ENCODE measurements at places on chromosomes 1 and 21.

DNA sequence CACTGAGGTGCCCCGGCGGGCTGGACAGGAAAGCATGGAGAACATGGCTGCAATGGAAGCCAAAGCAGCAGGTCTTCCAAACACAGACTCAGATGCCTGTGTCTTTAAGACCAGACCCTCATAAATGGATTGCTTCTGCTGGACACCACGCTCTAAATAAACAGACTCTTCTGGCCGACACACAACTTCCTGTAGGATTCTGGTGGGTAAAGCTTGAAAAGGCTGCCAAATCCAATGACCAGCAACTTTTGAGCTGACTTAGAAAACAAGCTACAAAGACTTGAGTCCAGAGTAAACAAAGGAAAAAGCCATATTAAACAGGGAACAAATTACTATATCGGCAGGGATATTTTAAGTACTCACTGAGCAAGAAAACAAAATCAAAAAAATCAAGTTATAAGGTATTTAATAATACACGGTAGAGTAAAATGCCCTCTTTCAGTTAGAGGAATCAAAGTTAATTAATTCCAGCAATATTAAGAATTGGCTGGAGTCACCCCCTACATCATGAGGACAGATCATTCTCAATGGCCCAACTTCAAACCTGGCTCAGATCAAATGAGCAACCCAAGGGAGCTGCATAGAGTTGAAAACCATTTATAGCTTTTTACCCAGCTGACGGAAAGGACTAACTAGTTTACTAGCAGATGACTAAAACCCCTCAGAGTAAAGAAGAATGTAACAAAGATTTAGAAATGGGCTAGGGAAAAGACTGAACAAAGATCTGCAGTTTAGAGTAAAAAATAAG lies 102.4 kb downstream of the TGFBR3 start:
- DNase-seq = no peak

GRCh38 chr1:78141531-78142231 lies 95.9 kb downstream of the GIPC2 start:
- DNase-seq = no peak

- no peak for DNase-seq
These were observed 455.1 kb upstream of the ZP4 start for GRCh38 chr1:238345837-238346236.

- no peak for DNase-seq
These were observed 259 bp downstream of the KCNT2 start for GRCh38 chr1:196607981-196608380.

GRCh38 chr1:59393211-59394180 lies 96.6 kb downstream of the FGGY start:
- DNase-seq = no peak

DNA sequence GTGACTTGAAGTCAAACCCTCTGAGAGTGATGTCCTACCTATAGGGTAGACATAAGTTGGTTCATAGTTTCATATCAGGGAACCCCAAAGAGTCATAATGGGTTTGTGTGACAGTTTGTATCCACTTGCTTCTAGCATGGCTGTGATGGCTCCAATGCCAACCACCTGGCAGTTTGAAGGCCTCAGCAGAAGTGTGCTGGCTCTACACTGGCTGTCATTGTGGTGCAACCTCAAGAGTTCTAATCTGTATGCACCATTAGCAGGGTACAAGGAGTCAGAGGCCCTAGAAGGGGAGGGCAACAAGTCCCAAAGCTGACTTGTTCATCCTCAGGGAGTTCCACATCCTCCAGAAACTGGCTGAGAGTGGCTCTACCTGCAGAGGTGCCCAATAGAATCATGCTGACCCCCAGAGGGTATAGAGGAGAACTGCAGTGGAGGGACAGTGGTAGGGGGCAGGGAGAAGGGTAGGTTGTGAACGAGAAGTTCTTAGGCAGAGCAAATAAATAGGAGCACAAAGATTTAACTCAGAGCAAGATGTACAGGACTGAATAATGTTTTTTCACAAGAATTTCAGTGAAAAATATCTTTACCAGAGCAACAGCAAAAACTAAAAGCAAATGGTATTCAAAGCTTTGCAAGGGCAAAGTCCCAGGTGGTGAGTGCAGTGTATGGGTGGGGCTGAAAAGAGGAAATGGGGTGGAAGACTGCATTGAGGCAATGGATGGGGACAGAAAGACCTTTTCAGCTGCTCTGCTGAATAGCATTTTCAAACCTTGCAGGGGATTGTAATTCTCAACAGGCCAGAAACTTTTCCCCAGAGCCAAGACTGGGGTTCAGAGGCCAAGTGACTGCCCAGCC lies 3.2 kb downstream of the FCRL2 start:
- no peak for DNase-seq

DNA sequence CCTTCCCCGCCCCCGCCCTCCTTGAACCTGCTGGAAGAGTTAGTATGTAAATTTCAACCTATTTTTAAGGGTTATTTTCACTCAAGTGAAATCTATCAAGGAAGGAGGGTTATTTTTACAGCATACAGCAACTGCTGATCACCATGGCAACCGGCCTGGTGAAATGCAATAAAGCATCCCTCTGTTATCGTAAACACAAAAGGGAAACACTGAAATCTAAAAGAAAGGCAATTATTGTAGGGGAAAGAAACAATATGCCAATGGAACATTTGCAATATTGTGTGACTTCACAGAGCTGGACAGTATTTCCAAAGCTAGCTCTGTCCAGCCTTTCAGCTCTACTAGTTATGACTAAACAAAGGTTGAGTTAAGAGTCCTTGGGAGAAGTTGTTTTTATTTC lies 588.3 kb upstream of the PBX1 start:
- no peak for DNase-seq

DNA sequence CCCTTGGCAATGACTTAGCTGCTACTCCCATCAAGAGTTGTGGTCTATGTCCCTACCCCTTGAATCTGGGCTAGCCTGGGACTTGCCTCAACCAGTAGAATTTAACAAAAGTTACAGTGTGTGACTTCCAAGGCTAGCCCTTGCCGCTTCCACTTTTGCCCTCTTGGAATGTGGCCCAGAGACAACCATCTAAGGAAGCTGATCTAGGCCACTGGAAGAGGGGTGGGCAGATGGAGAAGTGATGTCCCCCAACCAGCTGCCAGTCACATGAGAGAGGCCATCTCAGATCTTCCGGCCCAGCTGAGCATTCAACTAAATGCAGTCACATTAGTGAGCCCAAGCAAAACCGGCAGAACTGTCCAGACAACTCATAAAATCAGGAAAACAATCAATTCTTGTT lies 115.1 kb downstream of the TOMM20 start:
- peak; percentile 35 for DNase-seq

DNA sequence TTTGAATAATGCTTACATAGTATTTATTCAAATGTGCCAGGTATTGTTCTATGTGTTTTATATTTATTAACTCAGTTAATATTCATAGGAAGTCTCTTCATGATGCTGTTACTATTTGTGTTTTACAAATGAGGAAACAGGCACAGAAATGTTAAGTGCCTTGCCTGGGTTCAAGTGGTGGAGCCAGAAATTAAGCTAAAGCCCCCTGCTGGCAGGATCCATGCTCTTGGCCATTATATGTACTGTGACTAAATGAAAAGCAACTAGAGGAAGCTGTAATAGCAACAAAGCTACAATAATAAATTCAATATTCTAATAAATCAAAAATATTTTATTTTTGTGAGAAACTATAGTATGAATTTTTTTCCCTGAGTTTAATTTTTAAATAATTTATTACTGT lies 30.0 kb downstream of the IARS2 start:
- peak; percentile 15 for DNase-seq

DNA sequence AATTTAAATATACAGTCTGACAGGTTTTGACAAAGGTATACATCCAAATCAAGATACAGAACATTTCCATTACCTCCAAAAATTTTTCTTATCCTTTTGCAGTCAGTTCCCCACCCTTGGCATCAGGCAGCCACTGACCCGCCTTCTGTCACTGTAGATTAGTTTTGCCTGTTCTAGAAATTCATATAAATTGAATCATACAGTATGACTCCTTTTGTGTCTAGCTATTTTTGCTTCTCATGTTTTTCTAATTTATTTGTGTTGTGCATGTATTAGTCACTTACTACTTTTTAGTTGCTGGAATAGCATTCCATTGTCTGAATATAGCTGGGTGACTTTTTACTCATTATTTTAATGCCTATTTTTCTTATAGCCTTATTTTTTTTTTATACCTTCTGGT lies 3.8 kb downstream of the UTP25 start:
- no peak for DNase-seq

DNA sequence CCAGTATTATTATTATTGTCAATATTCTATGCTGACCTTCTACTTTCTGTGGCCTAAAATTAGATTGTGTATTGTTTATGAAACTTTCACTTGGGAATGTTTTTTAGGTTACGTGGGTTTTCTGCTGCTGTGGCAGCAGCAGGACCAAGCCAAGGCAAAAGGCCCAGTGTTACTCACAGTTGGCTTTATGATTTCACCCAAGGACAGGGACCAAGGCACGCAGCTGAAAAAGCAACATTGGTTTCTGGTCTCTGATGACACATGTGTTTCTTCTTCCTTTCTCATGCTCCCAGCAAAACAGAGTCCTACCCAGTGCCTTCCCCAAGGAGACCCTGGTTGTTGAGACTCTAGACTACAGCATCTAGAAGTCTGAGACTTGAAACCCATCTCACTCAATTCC lies 413.7 kb downstream of the SETD4 start:
- DNase-seq = no peak

GRCh38 chr21:42237577-42237976 lies 18.6 kb downstream of the ABCG1 start:
- DNase-seq = no peak

DNA sequence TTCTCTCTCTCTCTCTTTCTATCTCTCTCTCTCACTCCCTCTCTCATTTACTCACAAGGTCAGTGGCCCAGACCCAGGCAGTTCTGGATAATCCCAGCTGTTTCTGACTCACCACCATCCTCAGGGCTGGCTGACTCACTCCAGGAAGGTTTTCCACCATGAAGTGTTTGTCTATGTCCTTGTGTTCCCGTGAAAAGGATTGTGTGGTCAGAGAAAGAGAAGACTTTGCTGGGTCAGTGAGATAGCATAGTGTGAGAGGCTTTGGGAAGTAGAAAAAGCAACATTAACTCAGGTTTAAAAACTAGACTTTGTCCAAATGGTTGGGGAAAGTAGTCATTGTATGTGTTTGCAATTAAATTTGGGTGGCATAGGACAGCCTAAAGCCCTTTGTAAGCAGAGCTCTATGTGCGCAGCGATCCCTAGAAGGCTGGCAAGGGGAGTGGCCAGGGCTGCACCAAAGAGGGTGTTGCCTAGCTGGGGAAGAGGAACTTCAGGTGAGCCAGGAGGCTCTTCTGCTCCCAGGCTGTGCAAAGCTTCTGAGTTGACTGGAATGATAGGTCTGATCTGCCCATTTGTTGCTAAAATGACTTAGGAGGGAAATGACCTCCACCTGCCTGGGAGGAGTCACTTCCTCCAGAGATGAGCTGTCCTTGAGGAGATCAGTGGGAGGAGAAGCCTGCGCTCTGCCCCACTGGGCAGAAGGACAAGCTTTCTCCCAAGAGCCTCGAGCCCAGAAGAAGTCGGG lies 4.9 kb upstream of the CAPN2 start:
- DNase-seq = peak; percentile 41

DNA sequence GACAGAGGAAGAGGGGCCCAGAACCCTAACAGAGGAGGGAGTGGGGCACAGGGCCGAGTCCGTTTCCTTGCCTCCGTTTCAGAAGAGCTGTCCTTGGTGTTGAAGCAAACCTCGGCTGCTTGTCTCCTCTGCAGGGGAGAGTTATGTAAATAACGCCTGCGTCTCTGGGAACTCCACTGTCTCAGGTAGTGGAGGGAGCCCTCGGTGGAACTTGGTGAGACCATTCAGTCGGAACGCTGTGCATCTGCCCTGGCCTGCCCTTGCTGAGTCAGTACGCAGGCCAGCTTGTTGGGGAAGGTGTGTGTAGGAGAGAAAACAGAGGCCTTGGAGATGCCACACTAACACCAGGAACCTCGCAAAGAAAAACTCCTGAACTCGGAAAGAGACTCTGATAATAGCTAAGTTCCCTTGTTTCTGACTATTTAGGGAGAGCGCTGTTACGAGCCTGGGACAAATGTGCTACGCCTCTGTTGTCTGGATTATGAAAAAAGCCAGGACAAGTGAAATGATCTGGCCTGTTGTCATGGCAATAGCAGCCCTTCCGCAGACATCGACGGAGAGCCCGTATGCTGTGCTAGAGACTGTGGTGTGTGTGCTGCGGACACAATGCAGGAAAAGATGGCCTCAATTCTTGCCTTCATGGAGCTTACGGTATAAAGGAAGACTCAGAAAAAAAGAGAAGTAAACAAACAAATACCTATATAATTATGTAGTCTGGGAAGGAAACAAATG lies 94.6 kb upstream of the AKT3 start:
- no peak for DNase-seq

GRCh38 chr1:161676958-161677689 lies 14.2 kb downstream of the FCGR2B start:
- no peak for DNase-seq

DNA sequence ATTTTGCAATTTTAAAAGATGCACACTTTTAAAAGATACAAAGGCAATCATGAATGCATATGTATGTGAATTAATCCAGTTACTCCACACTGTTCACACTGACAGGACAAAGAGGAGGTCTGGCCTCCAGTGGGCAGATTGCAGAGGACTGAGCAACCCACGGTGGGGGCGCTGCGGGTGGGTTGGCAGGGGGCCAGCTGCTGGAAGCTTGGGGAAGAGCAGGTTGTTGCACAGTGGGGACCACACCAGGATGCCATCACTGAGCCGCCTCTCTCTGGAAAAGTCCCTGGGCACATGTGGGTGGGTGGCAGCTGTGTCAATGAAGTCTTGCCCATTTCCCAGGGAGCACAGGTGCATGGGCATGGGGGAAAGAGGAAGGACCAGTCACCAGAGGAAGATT lies 12.7 kb upstream of the PADI4 start:
- no peak for DNase-seq

- DNase-seq = peak; percentile 91
These were observed 1.9 kb downstream of the TAGLN2 start for GRCh38 chr1:159923203-159924024.

DNA sequence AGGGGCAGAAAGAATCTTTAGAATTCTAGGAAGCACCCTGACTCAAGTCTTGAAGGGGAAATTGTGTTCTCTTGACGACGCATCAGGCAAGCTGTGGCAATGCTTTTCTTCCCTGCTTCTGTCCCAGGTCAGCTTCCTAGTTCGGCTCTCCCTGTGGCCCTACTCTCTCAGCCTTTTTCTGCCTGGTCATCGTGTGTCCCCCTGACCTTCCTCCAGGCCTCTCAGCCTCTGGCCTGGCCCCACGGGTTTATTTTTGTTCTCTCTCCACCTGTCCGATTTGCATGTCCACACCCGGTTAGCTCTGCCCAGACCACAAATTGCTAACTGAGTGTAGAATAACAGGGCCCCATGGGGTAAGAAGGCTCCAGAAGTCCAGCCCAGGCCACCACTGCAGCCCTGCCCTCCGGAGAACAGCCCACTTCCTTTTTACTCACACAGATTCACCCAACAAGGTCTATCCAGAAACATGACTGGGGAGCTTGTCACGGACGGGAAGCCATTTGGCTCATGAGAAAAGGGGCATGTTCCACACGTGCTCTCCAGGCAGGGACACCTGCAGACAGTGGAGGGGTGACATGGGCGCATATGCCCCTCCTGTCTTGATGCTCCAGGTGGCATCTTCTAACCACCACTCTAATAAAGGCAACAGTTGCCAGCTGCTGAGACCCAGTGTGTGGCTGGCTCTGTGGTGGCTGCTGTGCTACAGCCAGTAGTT lies 9.8 kb downstream of the KCNN3 start:
- DNase-seq = peak; percentile 38

GRCh38 chr1:240539769-240540414 lies 72.1 kb downstream of the GREM2 start:
- no peak for DNase-seq

- DNase-seq = no peak
These were observed 269.1 kb upstream of the VAMP3 start for GRCh38 chr1:7501723-7502603.

Measured in suppressor macrophage treated with lipopolysaccharide for 4 hours (primary cell).